Activated CD4-positive, alpha-beta T cell treated with anti-CD3 and anti-CD28 coated beads for 24 hours (primary cell): ENCODE measurements at places on chromosomes 11 and 22.

DNA sequence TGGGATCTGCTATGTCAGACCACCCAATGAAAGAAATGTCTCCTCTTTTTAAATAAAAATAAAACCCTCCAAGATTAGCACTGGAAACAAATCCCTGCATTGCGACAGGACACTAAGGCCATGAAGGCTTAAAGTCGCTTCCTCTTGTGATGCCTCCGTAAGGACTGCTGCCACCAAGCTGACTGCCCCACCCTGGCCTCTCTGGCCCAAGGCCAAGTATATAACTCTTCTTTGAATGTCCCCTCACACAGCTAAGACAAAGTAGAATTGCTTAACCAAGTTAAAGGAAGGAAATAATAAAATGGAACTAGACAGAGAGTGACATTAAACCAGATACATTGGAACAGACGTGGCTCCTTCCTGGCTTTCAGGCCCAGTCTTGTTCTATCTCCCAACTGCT lies 7.5 kb upstream of the NRGN start:
- DNase-seq: no peak

DNA sequence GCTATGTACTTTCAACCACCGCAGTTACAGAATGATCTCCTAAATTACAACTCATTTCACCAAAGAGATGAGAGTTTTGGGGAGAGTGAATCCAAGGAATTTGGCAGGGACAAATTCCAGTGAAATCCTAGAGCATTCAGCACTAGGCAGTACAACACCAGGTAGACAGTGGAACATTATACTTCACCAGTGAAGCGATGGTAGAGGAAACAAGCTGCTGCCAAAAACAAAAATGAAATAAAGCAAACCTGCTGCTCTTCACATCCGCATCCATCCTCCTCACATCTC lies 16.9 kb downstream of the SMCO4 start:
- DNase-seq: no peak

GRCh38 chr11:117175104-117175503 lies 3.4 kb upstream of the SIDT2 start:
- DNase-seq: no peak

GRCh38 chr22:49106096-49106841 lies 721.4 kb downstream of the BRD1 start:
- DNase-seq: no peak

DNA sequence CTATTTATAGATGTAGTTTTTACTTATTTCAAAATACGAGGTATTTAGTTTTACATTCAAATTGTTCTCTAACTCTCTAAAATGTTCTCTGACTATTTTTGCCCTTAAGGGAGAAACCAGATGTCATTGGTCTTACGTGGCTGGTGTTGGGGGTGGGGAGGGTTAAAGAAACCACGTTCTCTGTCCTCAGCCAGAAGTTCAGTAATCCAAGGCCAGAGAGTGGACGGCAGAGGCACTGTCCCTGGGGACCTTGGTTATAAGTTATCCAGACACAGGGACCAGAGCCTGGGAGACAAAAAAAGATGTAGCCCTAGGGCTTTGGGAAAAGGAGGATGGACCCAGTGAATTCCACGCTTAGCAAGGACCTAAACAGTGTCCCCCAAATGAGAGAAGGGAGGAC lies 706 bp upstream of the OR51E1 start:
- DNase-seq: no peak

- DNase-seq: no peak
These were observed 13.7 kb downstream of the ARHGEF17 start for GRCh38 chr11:73321604-73322381.

DNA sequence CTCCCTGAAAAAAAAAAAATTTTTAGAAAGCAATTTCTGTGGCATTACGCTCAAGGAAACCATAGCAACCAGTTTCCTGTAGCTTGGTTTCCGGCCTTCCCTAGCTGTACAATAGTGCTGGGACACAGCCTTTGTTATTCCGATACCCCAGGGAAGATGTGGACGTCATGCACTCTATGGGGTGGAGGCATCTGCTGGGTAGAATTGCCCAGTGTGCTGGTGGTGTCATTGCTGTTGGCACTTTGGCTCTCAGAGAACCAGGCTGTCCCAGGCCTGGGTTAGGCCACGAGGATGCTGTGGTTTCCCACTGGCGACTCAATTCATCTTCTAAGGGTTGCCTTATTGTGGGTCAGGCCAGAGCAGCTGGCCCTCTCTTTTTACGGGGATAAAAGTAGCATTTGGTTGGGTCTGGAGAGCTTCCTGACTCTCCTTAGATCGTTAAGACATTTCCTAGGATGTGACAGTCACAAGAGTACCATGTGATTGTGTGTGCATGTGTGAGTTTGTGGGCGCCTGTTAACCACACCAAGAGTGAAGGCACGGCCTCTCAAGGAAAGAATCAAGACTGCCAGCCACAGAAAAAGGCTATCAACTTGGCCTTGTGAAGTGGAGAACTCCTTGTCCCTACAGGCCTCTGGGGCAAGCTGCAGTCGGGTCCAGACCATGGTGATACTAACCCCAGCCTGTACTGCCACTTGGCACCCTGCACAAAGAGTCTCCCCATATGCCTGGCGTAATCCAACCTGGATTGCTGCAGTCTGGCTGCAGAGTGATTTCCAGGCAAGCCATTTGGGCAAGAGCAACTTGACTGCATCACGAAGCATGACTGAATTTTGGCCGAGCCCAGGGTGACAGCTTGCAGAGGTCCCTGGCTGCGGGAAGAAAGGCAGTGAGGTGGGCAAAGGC lies 35.9 kb upstream of the NAV2 start:
- no peak for DNase-seq

DNA sequence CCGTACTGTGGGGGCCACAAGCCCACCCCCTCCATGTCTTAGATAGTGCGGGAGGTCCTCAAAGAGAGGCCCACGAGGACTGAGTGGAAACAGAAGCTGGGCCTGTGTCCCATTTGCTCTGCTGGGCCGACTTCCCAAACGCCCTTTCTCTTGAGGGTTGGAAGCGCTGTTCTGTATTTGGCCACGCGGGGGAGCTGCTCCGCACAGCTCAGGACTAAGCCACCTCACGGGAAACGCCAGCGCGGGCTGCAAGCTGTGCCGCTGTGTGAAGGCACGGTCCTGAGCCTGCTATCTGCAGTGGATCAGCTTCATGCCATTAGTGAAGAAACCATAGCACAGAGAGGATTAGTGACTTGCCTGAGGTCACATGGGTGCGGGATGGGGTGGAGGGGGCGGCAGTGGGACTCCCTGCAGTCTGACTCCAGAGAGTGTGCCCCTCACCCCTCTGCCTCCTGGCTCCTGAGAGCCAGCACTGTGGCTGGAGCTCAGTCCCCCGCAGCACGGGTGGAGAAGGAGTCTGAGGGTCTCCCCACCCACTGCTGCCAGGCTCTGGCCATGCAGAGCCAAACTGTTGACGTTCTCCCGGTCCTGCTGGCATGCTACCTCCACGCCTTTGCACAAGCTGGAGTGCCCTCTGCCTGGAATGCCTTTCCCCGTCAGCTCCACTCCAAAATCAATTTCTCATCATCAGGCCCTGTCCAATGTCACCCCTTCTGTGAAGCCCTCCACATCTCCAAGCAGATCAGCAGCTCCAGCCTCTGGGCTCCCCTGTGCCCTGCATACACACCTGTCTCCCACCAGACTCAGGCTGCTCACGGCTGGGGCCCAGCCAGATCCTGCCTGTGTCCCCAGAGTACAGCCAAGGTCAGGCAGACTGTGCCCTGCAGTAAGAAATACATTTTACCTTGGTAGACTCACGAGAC lies 51.5 kb upstream of the LRRC32 start:
- DNase-seq: peak; percentile 68

- DNase-seq: no peak
These were observed 387.8 kb upstream of the CADM1 start for GRCh38 chr11:115892016-115892415.

GRCh38 chr11:106242718-106243415 lies 165.4 kb downstream of the AASDHPPT start:
- DNase-seq: no peak

DNA sequence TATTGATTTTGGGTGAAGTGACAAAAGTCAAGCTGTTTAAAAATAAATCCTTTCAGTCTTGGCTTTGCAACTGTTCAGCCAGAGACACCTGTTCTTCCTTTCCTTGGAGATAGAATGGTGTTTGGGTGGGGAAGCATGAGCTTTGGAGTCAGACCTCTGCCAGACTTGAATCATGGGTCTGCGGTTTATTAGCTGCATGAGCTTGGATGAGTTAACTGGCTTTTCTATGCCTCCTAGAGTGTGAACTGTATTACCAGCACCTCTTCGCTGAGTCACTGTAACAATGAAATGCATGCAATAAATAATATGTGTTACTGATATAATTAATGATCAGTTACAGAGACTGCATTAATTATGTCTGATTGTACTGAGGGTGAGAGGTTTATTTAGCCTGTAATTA lies 13.5 kb upstream of the MYEOV start:
- no peak for DNase-seq

DNA sequence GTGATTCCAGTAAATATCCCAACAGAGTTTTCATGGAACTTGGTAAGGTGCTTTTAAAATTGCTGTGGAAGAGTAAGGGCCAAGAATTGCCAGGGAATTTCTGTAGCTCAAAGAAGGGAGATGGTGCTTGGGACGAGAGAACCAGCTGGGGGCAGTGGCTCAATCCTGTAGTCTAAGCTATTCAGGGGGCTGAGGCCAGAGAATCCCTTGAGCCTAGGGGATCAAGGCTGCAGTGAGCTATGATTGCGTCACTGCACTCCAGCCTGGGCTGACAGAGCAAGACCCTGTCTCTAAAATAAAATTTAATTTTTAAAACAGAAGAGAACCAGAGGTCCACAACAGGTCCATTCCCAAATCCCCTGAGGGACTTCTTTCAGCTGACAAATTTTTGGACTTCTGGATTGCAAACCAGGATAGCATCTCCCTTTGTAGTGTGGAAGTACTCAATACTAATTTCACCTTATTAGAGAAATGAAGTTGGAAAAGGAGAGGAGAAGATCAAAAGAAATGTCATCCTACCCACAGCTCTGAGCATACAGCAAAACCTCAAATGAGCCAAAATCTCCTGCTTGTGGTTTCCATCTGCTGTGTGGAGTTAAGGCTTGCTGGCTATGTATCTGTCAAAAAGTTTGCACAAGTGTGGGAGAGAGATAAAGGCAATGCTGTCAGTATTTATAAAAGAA lies 59.2 kb upstream of the CLPB start:
- DNase-seq: no peak

- DNase-seq: no peak
These were observed 1.8 kb downstream of the LRRC10B start for GRCh38 chr11:61510166-61510919.

- no peak for DNase-seq
These were observed 21.9 kb upstream of the PANX1 start for GRCh38 chr11:94106716-94107115.

GRCh38 chr22:35425971-35426800 lies 26.2 kb downstream of the MCM5 start:
- no peak for DNase-seq

- no peak for DNase-seq
These were observed 57.3 kb upstream of the SLN start for GRCh38 chr11:107769189-107769588.

DNA sequence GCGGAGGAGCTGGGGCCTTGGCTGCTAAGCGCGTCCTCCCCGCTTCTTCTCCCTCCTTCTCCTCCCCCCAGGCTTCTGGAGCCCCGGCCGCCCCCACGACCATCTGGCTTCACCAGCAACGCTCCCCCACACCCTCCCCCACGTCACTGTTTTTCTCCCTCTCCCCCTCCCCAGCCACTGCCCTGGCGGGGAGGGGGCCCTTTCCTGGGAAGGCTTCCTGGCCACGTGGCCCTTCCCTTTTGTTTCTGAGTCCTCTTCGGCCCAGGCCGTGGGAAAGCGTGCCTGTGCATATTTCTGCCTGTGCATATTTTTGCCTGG lies 27.7 kb downstream of the RTN4R start:
- no peak for DNase-seq

GRCh38 chr22:45804319-45804985 lies 132.8 kb downstream of the ATXN10 start:
- DNase-seq: no peak

DNA sequence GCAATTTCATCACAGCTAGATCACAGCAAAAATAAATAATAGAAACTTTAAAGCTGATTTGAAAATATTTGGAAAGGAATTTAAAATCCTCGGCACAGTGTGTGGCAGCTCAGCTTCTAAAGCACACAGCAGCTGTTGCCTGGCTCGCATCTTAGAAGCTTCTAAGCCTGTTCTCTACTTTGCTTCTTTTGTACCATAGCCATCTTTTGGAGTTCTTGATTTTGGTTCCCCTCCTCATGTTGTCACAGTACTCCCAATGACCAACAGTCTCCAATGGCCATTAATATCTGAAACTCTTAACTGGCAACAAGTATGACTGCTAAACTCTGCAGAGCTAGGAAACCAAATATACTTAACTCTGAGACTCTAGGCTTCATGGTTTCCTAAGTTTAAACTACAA lies 28.8 kb downstream of the CHKA start:
- DNase-seq: no peak

- no peak for DNase-seq
These were observed 527 bp upstream of the MRPL48 start for GRCh38 chr11:73787051-73787642.

DNA sequence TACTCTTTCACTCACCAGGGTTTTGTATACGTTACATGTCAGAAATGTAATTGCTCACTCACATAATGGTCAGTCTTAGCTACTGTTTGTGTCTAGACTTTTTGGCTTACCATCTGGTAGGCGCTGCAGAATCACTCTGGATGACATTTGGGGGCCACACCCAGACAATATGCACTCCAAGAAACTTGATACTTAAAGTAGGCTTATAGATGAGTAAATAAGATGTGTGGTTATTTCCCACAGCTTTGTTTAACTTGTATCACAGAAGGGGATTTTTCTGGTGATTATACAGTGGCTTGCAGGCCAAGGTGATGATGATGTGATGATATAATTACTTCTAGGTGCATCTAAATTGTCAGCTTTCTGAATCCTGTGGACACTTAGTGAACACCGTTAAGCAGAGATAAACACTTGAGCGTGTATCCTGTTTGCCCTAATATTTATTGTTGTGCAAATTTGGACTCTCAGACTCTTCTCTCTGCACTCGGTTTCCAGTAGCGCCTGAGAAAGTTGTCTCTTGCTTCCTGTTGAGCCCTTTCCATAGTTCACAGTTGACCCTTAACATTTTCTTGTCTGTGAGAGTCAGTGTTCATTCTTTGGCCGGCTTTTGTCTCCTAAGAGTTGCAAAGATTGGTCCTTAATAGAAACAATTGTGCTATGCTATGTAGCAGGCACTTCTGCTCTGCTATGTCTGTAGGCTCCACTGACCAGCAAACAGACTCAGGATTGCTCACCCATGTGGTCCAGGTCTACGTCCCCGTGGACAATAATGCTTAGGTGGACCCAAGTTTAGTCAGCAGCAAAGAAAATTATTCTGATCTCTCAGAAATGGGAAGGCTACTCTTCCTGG lies 89.3 kb downstream of the PRR5L start:
- DNase-seq: no peak

GRCh38 chr22:45218976-45219375 lies 21.7 kb downstream of the KIAA0930 start:
- DNase-seq: no peak

GRCh38 chr11:473962-474785 lies 24.1 kb downstream of the PTDSS2 start:
- no peak for DNase-seq

DNA sequence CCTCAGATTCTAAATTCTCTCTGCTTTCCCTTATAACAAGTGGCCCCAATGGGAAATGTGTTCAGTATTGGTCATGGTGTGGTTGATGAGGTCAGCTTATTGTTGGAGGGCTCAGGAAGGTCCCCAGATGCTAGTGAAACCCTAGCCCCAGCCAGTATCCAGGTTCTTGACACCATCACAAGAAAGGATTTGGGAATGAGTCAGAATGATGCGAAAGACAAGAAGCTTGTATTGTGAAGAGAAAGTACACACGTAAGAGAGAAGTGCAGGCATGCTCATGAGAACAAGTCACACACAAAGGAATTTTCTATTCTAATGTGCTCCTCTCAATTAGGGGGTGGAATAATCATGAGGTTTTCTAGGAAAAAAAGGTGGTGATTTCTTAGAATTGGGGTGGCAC lies 34.9 kb upstream of the TRPC6 start:
- DNase-seq: no peak
